A549 treated with DMSO at 1 μM for 4 hours (cell line): ENCODE measurements at places on chromosomes 12 and 14. TPM values are rescaled to one million over a fixed set of nuclear protein-coding genes. Genes with fewer than 3 reads are reported as not detected.

B4GALNT3 gene
- total RNA-seq = 0.48 to 1.5 TPM (median 0.97 TPM) in 5 replicates

MORN3 gene
- total RNA-seq = 0.09 to 0.30 TPM (median 0.23 TPM) in 5 replicates

KERA gene
- total RNA-seq = not detected in 5 replicates

MIA2 gene
- total RNA-seq = 19.3 to 28.2 TPM (median 24.3 TPM) in 5 replicates

TGM1 gene
- total RNA-seq = 0.60 to 1.1 TPM (median 0.83 TPM) in 5 replicates

TAMALIN gene
- total RNA-seq = 0.31 to 0.53 TPM (median 0.47 TPM) in 4 of 5 replicates, not detected in the other

AMN gene
- 0.23 to 0.69 TPM (median 0.46 TPM) in 5 replicates for total RNA-seq

TMEM229B gene
- total RNA-seq = 0.14 to 0.24 TPM (median 0.20 TPM) in 5 replicates

OR6C2 gene
- not detected in 5 replicates for total RNA-seq

KRT71 gene
- total RNA-seq = not detected in 5 replicates

PRH2 gene
- 0.37 TPM in 1 of 5 replicates, not detected in the others for total RNA-seq

KRT3 gene
- 0.05 to 0.07 TPM (median 0.05 TPM) in 3 of 5 replicates, not detected in the others for total RNA-seq

RAB35 gene
- total RNA-seq = 63.0 to 78.1 TPM (median 71.4 TPM) in 5 replicates

RTN1 gene
- total RNA-seq = not detected in 5 replicates

STAC3 gene
- 0.16 to 0.57 TPM (median 0.27 TPM) in 5 replicates for total RNA-seq

TAS2R46 gene
- total RNA-seq = 0.11 TPM in 1 of 5 replicates, not detected in the others

ASIC1 gene
- 5.3 to 6.8 TPM (median 6.2 TPM) in 5 replicates for total RNA-seq

GPR132 gene
- total RNA-seq = 0.41 to 0.71 TPM (median 0.67 TPM) in 5 replicates

CISTR gene
- total RNA-seq = not detected in 5 replicates

WNT1 gene
- 0.08 TPM in 1 of 5 replicates, not detected in the others for total RNA-seq

SLC35F4 gene
- not detected in 5 replicates for total RNA-seq

SRRM4 gene
- not detected in 5 replicates for total RNA-seq

SERPINA3 gene
- 5.4 to 7.9 TPM (median 5.9 TPM) in 5 replicates for total RNA-seq

ADAM20 gene
- 0.03 to 0.04 TPM in 2 of 5 replicates, not detected in the others for total RNA-seq

AQP2 gene
- total RNA-seq = not detected in 5 replicates

MYBPC1 gene
- total RNA-seq = 0.02 TPM in 1 of 5 replicates, not detected in the others

PMEL gene
- total RNA-seq = 0.62 to 1.9 TPM (median 1.0 TPM) in 5 replicates

NEDD1 gene
- 19.8 to 25.9 TPM (median 22.4 TPM) in 5 replicates for total RNA-seq

WNT5B gene
- 1.7 to 2.7 TPM (median 2.0 TPM) in 5 replicates for total RNA-seq

GDF3 gene
- not detected in 5 replicates for total RNA-seq

GLS2 gene
- 0.07 to 0.26 TPM (median 0.22 TPM) in 4 of 5 replicates, not detected in the other for total RNA-seq

SPTB gene
- 0.80 to 1.1 TPM (median 1.00 TPM) in 5 replicates for total RNA-seq

TRIM9 gene
- total RNA-seq = 8.9 to 10.8 TPM (median 10.1 TPM) in 5 replicates

MYL2 gene
- total RNA-seq = 0.10 to 0.17 TPM in 2 of 5 replicates, not detected in the others

ANKRD33 gene
- total RNA-seq = 0.05 to 0.06 TPM in 2 of 5 replicates, not detected in the others

KRT72 gene
- not detected in 5 replicates for total RNA-seq

USP44 gene
- total RNA-seq = 0.07 to 0.18 TPM (median 0.17 TPM) in 5 replicates

GNPNAT1 gene
- 45.4 to 53.9 TPM (median 49.2 TPM) in 5 replicates for total RNA-seq

DIO3 gene
- 0.06 TPM in 2 of 5 replicates, not detected in the others for total RNA-seq

DAO gene
- total RNA-seq = not detected in 5 replicates

SCNN1A gene
- 3.9 to 5.3 TPM (median 4.0 TPM) in 5 replicates for total RNA-seq

SLC41A2 gene
- 18.1 to 29.5 TPM (median 25.0 TPM) in 5 replicates for total RNA-seq

DMAC2L gene
- total RNA-seq = 10.9 to 14.1 TPM (median 11.5 TPM) in 5 replicates

HAL gene
- 0.10 to 0.37 TPM (median 0.19 TPM) in 5 replicates for total RNA-seq

KRT83 gene
- total RNA-seq = 3.0 to 5.4 TPM (median 4.8 TPM) in 5 replicates

TMCC3 gene
- total RNA-seq = 1.0 to 1.5 TPM (median 1.3 TPM) in 5 replicates

ACACB gene
- total RNA-seq = 5.9 to 7.3 TPM (median 7.3 TPM) in 5 replicates

BCL11B gene
- 0.18 to 0.32 TPM (median 0.28 TPM) in 5 replicates for total RNA-seq

SYNDIG1L gene
- total RNA-seq = not detected in 5 replicates

SCN8A gene
- 1.4 to 2.5 TPM (median 2.1 TPM) in 5 replicates for total RNA-seq

RFX4 gene
- not detected in 5 replicates for total RNA-seq

ARMH4 gene
- total RNA-seq = 0.49 to 1.8 TPM (median 0.79 TPM) in 5 replicates

CHGA gene
- total RNA-seq = 0.91 to 2.0 TPM (median 1.8 TPM) in 5 replicates

MYH7 gene
- not detected in 5 replicates for total RNA-seq

TSHR gene
- not detected in 5 replicates for total RNA-seq

LALBA gene
- not detected in 5 replicates for total RNA-seq

PTPRO gene
- 0.05 to 0.08 TPM in 2 of 5 replicates, not detected in the others for total RNA-seq

PLD4 gene
- total RNA-seq = 0.05 to 0.17 TPM (median 0.10 TPM) in 4 of 5 replicates, not detected in the other

SLC25A47 gene
- total RNA-seq = not detected in 5 replicates
